Thyroid gland (tissue), 4 donors: ENCODE measurements at places on chromosomes 3 and 15.
A peak's percentile ranks its signal among the peaks of the same experiment; 100 is the strongest.

- no peak for DNase-seq
These were observed 11.4 kb downstream of the CCDC14 start for GRCh38 chr3:123949641-123950040.

- no peak for DNase-seq
These were observed 39.1 kb downstream of the TKT start for GRCh38 chr3:53216723-53217122.

DNA sequence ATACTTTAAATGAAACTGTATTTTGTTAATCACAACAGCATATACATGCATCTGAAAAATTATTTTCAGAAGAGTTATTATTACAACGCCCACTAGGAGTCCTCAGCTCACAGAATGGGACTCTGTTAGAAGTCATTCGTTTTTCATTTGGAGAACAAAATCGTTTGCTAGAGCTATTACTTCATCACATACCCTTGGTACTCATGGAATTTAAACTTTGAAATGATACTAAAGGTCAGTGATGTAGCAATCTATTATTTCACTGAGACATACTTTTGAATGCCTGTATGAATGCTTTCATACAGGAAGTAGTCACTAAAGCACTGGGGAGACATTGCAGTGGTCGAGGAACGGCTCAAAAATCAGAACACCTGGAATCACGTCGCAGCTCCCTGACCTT is 198.1 kb downstream of the MBNL1 start:
- no peak for DNase-seq

GRCh38 chr15:79179108-79179561 is 88.6 kb upstream of the RASGRF1 start:
- no peak for DNase-seq

DNA sequence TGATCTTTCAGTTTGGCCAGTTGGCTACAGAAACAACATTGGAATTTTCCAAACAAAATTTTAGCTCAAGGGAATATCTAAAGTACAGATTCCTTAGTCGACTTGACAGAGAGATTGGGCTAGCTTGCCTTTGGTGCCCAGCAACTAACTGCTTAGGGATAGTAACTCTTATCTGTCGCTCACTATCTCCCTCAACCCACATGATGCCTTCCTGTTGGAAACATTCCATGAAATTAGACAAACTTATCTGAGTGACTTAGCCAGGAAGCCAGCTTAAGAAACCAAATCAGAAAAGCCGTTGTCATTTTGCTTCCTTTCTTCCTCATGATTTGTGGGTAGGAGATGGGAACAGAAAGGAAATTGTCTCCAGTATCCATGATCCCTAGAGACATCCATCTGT is 791.2 kb downstream of the AGBL1 start:
- DNase-seq = no peak

DNA sequence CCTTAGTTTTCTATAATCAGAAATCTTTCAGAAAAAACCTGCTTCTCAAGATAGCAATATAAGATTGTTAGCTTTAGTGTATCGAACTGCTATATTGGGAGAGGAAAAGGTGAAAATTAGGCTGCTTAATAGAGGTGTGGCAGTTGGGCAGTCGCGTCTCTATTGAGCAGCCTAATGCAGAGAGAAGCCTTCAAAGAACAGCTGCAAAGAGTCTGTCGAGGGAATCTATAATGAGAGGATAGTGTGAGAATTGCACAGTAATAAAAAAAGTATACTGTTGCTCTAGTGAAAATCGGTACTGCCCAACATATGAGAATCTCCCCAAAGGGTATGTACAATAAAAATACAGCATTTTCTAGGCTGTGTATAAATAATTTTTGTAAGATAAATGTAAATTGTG is 184.4 kb downstream of the TCF12 start:
- DNase-seq = no peak

DNA sequence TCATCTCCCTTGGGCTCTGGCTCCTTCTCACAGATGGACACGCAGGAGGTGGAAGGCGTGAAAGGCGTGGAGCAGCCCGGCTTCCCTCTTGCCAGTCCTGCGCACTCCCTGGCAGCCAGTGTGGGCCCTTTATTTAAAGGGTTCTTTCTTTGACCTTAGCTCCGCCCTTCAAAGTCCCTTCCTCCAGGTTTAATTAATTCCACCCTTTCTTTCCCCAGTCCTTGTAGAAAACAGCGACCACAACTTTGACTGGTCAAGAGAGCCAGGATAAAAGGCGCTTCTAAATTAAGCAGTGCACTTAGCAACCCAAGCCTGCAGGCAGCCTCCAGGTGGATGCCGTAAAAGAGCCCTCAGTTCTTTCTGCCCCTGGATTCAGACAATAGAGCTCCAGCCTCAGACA is at the start of gene HDC:
Gene HDC (minus strand): TSS at position 107 of the 400 bp plus-strand sequence. CDS start 103 bp downstream, at position 4.
- DNase-seq = no peak

- DNase-seq = no peak
These were observed 68.7 kb upstream of the ATP10A start for GRCh38 chr15:25931851-25932250.

GRCh38 chr3:149180057-149180573 is 41.5 kb downstream of the CP start:
- peak; percentile 83 for DNase-seq
